ENCODE measurements at places on chromosomes 1 and 21.

- DNase-seq = no peak
Observed at GRCh38 chr1:77560741-77561140, 121.7 kb downstream of the ZZZ3 start.

DNA sequence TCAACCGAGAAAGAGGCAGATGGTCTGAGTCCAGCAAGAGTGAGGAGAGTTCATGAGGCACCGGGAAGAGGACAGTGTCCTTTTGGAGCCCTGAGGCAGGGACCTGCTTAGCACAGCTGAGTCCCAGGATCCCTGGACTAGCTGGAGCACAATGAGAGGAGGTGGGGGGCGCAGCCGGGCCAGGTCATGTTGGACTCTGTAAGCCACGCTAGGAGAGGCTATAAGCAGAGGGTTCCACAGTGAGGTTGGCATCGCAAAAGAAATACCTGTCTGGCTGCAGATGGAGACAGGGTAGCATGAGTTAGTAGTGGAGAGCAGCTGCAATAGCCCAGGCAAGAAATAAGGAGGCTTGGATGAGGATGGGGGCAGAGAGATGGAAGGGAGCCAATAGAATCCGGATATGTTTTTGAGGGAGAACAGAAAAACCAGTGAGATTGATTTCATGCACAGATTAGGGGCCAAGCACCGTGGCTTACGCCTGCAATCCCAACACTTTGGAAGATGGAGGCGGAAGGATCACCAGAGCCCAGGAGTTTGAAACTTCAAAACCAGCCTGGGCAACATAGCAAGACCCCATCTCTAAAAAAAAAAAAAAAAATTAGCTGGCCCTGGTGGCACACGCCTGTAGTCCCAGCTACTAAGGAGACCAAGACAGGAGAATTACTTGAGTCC lies 98.2 kb downstream of the DHRS3 start:
- no peak for DNase-seq

DNA sequence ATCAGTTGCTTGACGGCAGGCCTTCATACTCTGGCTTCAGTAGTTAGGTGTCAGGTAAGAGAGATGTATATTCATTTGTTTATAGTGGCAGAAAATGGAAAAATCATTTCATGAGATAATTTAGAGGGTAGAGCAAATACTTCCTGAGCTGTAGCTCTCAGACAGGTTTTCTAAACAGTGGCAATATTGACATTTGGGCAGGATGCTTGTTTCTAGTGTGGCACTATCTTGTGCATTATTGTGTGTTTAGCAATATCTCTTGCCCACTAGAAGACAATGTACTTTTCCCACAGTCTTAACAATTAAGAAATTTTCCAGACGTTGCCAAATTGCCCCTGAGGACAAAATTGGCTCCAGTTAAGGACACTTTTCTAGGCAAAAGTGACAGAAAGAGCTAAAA lies 1143.1 kb downstream of the PLA2G4A start:
- DNase-seq = peak; percentile 4

DNA sequence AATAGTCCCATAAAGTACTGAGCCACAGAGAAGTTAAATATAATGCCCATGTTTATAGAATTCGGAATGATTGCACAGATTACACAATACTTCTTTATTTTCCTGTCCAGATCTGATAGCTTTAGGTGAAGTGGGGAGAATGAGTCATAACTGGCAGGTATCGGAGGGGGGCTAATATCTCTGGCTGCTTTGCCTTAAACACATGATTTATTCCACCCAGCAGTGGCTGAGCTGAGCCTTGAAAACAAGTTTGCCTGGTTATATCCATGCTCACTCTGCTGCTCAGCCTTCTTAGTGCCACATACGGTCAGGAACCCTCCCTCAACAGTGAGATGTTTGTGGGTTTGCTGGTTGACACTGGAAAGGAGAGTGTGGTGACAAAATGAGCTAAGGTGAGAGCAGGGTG lies 119.7 kb upstream of the ZNF648 start:
- DNase-seq = no peak

GRCh38 chr1:52306227-52307006 lies 59.6 kb downstream of the CC2D1B start:
- DNase-seq = peak; percentile 79

- DNase-seq = no peak
Observed at GRCh38 chr1:54462597-54463258, 56.5 kb upstream of the SSBP3 start.

DNA sequence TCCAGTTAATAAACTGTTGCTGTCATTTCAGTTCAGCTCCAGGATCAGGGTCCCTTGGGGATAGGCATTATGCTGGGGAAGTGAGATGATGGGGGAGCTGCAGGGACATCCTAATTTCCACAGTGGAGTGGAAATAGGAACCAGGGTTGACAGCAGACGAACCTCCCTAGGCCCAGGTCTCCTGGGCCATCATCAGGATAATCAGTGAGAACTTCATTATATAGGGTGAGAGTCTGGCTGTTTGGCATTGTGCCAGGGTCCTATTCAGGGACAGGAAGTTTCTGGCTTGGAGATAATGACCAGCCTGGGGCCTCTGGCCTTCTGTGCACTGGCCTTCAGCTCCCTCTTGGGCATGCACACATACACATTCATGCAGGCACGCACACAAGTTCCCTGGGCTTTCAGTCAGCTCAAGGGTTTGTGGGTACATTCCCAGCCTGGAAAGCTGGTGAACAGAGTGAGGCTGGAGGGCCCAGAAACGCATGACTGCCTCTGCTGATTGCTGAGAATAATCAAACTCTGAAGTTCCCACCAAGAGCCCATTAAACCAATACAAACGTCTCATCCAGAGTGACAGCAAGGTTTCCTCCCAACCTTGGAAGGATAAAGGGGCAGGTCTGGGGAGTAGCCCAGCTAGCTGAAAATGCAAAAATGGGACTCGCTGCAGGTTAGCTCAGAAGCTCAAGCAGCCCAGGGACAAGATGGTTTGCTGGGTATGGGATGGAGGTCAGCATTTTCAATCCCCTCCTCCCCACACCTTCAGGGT lies 13.9 kb upstream of the LRIG2 start:
- DNase-seq = peak; percentile 42

DNA sequence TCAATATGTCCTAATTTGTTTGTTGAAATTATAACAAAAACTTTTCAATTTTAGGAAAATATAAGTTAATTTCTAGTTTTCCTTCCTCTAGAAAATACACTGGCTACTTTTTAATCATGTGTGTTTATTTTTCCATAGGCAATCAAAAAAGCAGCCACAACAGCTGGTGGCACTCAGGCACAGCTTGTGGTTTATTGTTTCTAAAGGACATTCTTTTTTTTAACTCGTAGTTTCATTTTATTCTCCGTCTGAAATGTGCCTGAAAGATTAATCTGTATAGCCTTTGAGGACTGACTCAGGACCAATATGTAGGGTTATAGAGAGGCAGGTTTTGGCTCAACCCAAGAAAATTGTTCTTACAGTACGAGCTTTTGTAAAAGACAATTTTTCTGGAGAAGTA lies 20.7 kb upstream of the STX12 start:
- DNase-seq = peak; percentile 5

DNA sequence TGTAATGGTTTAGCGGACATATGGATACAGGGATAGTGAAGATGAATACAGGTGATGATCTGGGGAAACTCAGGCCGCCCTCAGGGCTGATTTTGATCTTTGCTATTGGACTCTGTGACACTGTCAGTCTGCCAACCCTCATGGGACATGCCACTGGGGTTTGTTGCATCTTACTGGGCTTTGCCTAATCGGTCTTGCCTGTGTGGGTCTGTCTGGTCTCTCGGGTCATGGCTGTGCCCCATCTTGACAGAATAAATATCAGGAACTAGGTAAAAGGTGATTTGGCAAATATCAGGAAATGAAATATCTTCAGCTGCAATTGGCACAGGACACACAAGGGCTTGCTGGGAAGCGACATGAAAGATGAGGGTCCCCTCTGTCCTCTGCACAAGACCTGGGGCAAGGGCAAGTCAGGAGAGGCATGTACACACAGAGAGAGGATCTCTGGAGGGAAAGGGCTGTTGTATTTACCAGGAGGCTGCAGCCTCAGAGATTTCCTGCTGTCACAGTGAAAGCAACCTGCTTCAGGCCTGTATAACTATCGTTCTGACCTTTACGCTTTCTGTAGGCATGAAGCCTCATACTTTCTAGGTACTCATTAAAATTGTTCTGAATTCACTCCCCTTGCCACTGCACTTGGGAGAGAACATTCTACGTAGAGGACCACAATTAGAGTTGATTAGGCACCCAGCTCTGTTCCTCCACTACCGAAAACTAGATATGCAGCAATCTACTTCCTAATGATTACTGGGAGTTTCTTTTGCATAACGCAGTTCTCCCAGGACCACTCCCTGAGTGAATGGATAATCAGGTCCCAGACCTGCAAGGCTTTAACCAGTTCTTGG lies 52.0 kb upstream of the GADD45A start:
- no peak for DNase-seq

DNA sequence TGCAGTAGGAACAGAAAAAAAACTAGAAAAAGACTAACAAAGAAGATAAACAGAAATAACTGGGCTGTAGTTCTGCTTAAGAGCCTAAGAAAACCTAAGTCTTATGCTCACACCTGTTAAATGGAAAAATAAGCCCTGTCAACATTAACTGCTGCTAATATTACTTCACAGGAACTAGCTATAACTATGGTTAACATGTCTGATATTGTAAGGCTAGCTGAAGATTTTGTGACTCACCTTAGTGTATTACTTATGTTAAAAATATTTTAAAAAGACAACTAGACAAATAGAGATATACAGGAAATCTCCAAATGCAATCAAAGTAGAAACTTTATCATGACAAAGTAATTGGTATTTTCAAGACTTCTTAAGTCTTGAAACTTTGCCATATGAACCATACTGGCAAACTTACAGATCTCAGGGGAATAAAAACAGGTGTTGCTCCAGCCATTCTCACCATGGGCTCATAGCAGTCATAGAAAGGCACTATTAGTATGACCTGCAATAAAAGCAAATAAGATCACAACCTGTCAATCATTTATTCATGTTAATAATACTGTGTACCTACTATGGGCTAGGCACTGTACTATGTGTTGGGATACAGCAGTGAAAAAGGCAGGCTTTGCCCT lies 30.7 kb downstream of the KYAT3 start:
- DNase-seq = no peak

DNA sequence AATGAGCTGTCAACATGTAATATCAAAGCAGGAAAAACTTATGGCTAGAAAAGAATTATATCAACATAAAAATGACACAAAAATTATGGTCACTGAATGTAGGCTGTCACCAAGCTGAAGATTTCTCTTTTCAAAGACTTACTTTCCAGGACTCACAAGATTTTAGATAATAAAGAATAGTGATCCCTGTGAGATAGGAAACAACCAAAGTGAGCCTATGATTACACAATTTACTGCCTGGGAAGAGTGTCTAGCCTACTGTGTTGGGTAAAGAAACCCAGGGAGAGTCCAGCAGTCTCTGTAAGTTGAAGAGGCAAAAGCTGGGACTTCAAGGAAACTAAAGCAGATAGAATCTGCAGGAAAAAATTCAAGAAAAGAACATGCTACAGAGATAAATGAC lies 20.2 kb upstream of the RGS1 start:
- DNase-seq = no peak

DNA sequence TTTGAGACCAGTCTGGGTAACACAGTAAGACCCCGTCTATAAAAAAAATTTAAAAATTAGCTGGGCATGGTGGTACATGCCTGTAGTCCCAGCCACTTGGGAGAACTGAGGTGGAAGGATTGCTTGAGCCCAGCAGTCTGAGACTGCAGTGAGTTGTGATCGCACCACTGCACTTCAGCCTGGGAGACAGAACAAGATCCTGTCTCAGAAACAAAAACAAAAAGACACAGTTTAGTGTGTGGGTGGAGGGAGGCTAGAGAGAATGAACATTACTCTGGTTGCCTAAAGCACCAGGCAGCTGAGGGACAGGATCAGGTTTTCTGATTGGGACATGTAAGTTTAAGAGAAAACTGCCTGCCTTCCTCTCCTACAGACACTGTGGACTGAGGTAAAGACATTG lies 42.3 kb downstream of the VAMP4 start:
- DNase-seq = no peak

- no peak for DNase-seq
Observed at GRCh38 chr1:162279136-162279498, 97.5 kb downstream of the SPATA46 start.

GRCh38 chr1:4530166-4530785 lies 124.1 kb upstream of the AJAP1 start:
- DNase-seq = no peak

- DNase-seq = no peak
Observed at GRCh38 chr1:78540048-78540447, 49.3 kb downstream of the PTGFR start.

DNA sequence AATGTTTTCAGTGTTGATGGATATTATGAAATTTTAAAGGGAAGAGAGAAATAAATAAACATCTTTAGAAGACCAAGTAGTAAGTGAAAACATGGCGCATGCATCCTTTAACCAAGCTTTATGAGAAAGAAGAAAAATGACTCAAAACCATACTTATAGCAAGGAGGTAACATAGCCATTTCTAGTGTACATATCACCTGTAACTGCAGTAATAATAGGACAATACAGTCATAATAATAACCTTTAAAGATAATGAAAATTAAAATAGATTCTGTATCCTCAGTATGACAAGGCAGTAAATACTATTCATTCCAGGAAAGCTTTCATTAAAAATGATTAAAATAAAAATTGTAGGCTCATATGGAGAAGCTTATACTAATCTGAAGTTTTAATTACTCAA lies 141.2 kb downstream of the COL24A1 start:
- no peak for DNase-seq

GRCh38 chr1:87620807-87621206 lies 292.1 kb downstream of the LMO4 start:
- no peak for DNase-seq

DNA sequence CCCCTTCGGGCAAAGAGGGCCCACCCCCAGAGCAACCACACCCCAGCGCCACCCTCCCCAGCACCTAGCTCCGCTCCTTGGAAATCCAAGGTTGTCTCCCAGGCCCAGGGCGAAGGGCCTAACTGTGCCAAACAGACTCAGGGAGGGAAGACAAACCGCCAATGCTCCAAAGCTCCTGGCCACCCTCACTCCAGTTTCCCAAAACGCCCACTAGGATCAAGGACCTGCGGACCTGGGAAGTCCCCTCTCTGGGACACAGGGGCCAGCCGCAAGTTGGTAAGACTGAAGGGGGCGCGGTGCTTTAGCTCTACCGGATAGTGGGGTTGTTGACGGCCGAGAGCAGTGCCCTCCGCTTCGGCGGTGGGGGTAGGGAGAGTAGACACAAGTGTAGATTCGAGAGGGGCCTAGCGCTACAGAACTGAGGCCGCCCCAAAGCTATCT lies 581 bp downstream of the IRF6 start:
- DNase-seq = no peak
